ENCODE measurements at places on chromosomes 3 and 15. TPM values are rescaled to one million over a fixed set of nuclear protein-coding genes. Genes with fewer than 3 reads are reported as not detected.

PSMD6 gene
- total RNA-seq, result 82.7 TPM

CCR9 gene
- total RNA-seq, result not detected

POMGNT2 gene
- 7.4 TPM for total RNA-seq

KLHL40 gene
- total RNA-seq, result not detected

NR2F2 gene
- not detected for total RNA-seq

AEN gene
- total RNA-seq, result 81.4 TPM

TP53BP1 gene
- 27.8 TPM for total RNA-seq

THRB gene
- total RNA-seq, result 0.22 TPM

SAXO2 gene
- 1.3 TPM for total RNA-seq

IQCF5 gene
- total RNA-seq, result not detected

EFCAB12 gene
- total RNA-seq, result 1.0 TPM

PRRT3 gene
- total RNA-seq, result 13.4 TPM

GUCA1C gene
- total RNA-seq, result not detected

CDCP1 gene
- 0.36 TPM for total RNA-seq

PYGO1 gene
- total RNA-seq, result not detected

APBA2 gene
- total RNA-seq, result 6.0 TPM

All from natural killer cell treated with Interleukin-12 subunit alpha and Interleukin-12 subunit beta and Interleukin-15 and Interleukin-18, amount 100 ng/mL, for 72 hours (primary cell).